D341Med (cell line): ENCODE measurements at places on chromosomes 6 and 20.
A peak's percentile ranks its signal among the peaks of the same experiment; 100 is the strongest.

- DNase-seq: no peak
Measured at GRCh38 chr6:125165256-125165655, 11.7 kb downstream of the TPD52L1 start.

GRCh38 chr6:2429460-2429859 lies 184.1 kb upstream of the GMDS start:
- no peak for DNase-seq

DNA sequence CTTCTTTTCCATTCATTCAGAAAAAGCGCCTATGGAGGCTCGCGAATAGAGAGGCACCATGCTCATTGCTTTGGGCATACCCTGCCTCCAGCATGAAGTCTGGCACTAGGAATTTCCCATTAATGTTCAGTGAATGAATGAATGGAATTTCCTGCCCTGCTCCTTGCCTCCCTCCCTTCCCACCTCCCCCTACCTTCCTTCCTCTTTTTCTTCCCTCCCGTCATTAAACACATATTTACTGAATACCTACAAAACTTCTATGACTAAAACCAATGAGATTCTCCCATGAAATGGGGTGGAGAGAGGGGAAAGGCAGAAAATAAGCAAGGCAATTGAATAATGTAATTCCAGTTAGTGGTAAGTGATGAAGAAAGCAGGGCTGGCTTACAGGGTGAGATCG lies 213.8 kb upstream of the AGPAT4 start:
- no peak for DNase-seq

GRCh38 chr6:157962601-157963302 lies 18.9 kb upstream of the SYNJ2 start:
- no peak for DNase-seq

DNA sequence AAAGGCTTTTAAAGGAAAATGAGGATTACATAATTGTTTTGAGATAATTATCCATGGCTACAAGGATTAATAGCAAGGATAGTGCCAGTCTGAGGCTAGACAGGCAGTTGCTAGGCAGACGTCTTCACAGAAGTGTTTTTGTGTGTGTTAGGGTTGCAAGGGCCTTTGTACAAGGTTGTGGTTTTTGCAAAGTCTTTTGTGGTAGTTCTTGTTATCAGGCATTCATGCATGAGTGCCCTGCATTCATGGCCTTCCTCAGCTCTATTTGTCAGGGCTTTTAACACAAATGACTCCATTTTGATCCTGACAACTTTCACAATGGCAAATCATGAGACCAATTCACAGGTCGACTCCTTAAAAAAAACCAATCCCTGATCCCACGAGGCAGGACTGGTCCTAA lies 68.1 kb upstream of the TXNDC5 start:
- peak; percentile 67 for DNase-seq

DNA sequence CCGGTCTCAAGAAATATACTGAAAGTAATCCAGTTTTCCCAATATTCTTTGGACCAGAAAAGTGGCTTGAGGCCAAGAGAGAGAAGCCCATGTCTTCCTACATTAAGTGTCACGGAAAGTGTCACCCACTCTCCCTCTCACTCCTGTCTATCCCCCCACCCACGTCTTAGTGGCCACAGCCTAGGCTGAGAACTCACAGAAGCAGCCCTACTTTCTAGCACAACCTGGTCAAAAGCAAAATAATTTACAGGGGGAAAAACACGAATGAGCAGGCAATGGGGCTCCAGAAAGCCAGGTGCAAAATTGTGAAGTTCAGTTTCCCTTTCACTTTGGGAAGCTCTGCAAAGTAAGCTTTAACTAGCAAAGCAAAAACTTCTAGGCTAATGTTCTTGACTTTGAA lies 118.0 kb downstream of the OPRM1 start:
- DNase-seq: no peak

- no peak for DNase-seq
Measured at GRCh38 chr20:6231556-6231955, 108.7 kb upstream of the FERMT1 start.

DNA sequence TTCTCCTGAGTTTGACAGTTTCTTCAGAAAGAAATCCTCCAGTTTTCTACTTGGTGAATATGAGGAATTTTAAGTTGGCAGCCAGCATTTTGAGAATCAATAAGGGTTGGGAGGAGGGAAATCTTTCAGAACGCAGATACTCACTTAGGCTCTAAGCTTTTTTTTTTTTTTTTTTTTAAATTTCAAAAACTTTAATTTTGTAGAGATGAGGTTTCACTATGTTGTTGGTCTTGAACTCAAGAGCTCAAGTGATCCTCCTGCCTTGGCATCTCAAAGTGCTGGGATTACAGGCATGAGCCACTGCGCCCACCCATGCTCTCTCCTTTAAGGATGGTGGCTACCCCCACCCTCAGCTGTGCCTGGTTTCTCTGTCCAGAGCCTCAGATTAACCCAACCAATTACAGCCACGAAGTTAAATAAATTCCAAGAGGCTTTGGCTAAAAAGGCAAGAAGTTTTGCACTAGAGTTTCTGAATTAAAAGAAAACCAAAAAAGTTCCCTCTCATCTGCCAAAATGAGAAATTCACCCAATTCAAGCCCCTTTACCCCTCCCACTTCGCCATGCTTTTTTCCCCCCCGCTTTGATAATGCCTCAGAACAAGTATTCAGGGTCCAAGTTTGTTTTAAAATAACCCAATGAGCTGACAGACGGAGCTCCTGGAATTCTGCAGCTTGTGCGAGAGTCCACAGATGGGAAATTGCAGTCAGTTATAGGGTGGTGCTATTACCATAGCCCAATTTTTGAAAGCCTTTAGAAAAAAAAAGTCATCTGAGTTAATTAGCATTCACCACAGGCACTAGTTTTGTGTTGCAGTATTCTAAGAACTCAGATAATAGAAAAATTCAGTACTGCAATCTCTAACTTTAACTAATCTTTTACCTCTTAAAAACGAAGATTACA lies 94.3 kb upstream of the BEND3 start:
- DNase-seq: no peak

- DNase-seq: no peak
Measured at GRCh38 chr6:147588469-147588868, 80.0 kb downstream of the SAMD5 start.

DNA sequence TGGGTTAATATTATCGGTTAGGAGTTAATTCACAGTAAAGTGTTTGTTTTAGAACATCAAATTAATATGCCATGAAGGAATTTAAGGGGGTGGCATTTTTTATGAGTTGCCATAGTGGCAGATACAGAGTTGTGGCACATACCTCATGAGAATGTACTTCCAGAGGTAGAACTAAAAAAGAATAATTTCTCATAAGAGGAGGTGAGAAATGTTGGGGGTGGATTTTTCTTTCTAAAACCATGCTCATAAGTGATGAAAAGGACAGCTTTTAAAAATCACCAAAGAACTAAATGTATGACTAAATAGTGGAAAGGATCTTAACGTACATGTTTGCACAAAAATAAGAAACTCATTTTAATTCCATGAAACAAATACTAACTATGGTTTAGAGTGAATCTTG lies 58.7 kb downstream of the SHLD1 start:
- DNase-seq: no peak

GRCh38 chr6:28710466-28711191 lies 184.9 kb downstream of the GPX5 start:
- no peak for DNase-seq

DNA sequence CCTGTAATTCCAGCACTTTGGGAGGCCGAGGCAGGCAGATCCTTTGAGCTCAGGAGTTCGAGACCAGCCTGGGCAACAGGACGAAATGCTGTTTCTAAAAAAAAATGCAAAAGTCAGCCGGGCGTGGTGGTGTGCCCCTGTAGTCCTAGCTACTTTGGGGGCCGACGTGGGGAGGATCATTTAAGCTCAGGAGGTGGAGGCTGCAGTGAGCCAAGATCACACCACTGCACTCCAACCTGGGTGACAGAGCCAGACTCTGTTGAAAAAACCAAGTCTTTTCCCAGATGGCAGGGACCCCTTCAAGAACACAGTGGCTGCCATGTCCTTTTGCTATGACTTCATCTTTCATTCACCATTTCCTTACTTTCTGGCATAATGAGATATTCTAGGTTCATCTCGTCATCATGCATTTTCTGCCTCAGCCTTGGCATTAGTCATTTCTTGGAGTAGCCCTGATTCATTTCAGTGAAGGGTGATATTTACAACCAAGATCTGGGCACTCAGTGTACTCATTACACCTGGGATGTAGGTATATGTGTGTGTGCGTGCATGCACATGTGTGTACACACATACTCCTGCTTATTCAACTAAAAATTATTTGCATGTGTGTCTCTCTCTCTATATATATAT lies 61.4 kb upstream of the TOX2 start:
- DNase-seq: no peak

DNA sequence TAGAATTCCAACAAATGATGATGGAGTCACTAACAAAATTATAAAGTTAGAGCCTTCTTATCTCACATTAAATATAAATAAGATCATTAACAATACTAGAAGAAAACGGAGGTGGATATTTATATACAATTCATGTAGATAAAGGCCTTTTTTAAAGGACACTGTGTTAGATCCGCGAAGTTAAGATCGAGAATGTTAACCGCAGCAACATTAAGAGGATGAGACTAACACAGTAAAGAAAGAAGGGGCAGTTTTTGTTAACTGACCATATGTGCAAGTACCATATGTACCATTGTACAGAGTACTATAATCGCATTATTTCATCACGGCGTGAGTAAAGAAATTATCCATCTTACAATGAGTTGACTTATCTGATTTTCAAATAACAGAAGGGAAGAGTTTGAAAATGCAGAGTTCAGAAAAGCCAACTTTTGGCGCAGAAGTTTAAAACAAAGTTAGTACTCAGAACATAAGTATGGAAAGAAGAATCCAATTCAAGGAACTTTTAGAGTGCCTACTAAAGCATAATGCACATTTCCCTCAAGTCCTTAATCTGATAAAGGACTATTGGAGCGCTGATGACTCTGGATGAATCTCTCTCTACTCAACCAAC lies 1.4 kb downstream of the FBXL4 start:
- no peak for DNase-seq

GRCh38 chr6:72784071-72784470 lies 162.2 kb downstream of the KCNQ5 start:
- no peak for DNase-seq

DNA sequence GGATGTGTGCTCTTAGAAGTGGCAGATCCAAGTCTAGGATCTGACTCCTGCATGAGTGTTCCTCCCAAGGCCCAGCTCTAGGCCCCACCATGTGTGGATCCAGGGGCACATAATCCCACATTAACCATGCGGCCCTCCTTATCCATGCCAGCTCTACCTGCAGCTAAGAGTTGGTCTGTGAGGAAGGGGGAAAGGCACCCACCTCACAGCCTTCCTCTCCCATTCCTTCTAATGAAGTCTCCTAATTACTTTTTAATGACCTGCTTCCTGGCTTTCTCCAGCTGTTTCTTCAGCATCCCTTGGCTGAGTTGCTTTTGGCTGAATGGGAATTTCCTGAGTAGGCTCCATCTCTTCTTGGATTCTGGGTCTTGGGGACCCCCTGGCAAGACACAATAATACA lies 52.2 kb downstream of the NPEPL1 start:
- DNase-seq: peak; percentile 7

GRCh38 chr6:150409576-150410066 lies 40.8 kb downstream of the IYD start:
- no peak for DNase-seq

- DNase-seq: no peak
Measured at GRCh38 chr6:137821491-137821890, 45.6 kb upstream of the TNFAIP3 start.

GRCh38 chr20:37523012-37523391 lies 2.0 kb downstream of the NNAT start:
- DNase-seq: peak; percentile 11

DNA sequence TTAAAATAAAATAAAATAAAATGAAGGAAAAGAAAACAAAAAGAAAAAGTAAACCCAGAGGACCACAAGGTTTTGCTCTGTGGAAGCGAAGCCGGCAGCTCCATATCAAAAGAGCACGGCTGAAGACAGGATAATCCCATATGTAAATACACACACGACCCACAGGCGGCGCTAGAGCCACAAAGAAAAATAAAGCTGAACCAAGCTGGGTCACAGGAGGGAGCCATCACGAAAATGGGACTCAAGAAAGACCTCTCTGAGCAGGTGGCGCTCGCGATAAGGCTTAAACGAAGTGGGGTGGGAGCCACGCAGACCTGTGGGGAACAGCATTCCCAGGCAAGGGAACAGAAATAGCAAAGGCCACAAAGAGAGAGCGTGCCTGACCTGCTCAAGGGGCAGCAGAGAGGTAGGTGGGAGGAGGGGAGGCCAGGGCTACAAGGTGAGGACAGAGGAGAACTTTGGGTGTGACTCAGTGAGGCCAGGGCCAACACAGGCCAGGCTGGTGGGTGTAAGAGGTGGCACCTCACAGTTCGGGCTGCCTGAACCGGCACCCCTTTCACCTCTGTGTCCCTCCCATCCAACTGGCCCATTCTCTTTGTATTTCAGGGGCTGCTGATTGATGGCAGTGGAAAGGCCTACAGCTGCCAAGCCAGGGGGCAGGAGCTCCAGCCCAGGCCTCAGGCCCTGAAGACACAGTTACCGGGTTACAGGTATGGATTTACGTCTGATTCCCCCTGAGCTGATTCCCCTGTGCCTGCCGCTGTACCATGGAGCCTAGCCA lies 26.0 kb downstream of the PTGIS start:
- DNase-seq: peak; percentile 83

GRCh38 chr20:20443504-20443903 lies 75.6 kb downstream of the INSM1 start:
- DNase-seq: no peak

DNA sequence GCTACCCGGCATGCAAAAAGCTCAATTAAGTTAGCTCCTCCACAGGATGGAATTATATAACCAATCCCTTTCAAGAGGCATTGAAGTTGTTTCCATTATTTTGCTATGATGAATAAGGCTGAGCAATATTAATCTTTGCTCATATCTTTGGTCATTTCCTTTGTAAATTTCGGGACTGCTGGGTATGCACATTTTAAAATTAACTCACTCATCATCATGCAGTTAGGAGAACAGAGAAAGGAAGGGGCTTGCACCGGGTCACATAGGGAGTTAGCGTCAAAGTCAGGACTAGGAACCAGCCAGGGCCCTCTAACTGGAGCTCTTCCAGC lies 430 bp upstream of the FAM110A start:
- DNase-seq: no peak

DNA sequence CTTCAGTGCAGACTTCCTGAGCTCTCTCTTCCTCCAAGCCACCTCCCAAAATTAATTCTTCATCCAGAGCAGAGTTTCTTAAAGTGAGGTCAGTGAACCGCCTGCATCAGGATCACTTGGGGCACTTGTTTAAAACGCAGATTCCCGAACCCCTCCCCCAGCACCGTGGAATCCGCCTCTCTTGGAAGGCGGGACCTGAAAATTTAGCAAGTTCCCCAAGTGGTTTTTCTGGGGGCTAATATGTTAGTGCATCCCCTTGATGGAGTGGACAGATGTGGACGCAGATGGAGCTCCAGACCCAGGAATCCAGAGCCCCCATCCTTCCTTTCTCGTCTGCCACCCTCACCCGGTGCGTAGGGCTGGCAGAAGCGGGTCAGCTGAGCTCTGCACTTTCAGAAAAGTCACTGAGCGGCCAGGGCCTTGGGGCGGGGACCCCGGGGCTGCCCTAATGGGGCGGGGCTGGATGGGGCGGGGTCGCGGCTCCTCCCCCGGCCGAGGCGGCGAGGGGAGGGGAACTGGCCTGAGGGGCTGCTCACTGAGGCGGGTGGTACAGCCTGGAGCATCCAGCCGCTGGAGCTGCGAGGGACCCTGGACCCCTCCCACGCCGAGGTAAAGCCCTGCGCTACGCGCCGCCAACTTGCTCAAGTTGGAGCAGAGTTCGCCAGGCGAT lies at the start of the genes DEFB124 and REM1:
DEFB124 (minus strand) TSS at position 370 of the 670 bp plus-strand sequence. CDS start 2,114 bp downstream, outside the sequence.
REM1 (plus strand) TSS at position 531 of the 670 bp plus-strand sequence. CDS start 1,158 bp downstream, outside the sequence.
- DNase-seq: no peak

- no peak for DNase-seq
Measured at GRCh38 chr20:46213946-46214823, 94.1 kb downstream of the CDH22 start.
